Activated T-helper 1 cell treated with anti-CD3 and anti-CD28 coated beads, Interleukin-2, amount 50 U/mL, for 16 hours (primary cell): ENCODE measurements at places on chromosomes 16 and 17.

GRCh38 chr17:17176341-17176740, 29.8 kb downstream of the PLD6 start:
- DNase-seq: no peak

GRCh38 chr16:87836844-87837581, 32.3 kb downstream of the SLC7A5 start:
- no peak for DNase-seq

DNA sequence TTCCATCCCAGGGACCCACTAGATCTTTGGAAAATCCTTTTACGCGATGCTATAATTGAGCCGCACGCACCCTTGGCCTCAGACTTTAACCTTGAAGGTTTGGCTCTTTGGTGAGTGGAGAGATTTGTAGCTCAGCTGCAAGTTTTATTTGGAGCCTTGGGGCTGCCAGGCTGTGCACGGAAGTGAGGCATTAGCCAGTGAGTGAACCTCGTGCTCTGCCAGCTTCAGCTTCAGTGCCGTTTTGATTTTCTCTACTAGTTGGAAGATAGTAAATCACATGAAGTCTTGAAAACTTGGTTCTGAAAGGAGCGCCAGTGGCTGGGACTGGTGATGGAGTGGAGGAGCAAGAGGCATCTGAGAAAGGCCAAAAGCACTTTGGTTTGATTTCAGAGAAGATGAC, 17.3 kb downstream of the CRHR1 start:
- DNase-seq: no peak

DNA sequence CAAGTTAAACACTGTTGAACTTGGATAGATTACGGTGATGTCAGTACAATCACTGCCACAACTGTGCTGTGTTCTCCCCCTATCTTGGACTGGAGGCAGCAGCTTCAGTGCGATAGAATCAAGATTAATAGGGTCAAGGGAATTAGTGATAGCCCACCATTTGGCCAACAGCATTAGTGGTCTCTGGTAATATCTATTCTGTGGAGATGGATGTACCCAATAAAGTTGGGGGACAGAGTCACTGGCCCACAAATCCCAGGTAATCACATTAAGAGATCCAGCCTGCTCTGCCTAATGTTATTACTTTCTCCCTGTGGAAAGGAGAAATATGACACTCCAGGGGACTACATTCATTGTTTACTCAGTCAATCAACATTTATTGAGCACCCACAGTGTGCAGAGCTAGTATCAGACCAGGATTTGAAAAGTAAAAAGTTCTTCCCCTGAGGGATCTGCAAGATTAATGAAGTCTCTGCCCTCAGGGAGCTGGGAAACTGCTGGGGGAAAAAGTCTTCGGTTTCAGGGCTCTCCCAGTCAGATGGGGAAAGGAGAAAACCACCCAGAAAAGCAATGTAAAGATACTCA, 23.6 kb upstream of the ATP5MC1 start:
- no peak for DNase-seq

- no peak for DNase-seq
Observed at GRCh38 chr17:8883353-8883752, 15.9 kb upstream of the PIK3R6 start.

GRCh38 chr17:54544249-54544648, 356.4 kb upstream of the TOM1L1 start:
- no peak for DNase-seq

- DNase-seq: no peak
Observed at GRCh38 chr17:69500911-69501429, 86.5 kb downstream of the MAP2K6 start.

DNA sequence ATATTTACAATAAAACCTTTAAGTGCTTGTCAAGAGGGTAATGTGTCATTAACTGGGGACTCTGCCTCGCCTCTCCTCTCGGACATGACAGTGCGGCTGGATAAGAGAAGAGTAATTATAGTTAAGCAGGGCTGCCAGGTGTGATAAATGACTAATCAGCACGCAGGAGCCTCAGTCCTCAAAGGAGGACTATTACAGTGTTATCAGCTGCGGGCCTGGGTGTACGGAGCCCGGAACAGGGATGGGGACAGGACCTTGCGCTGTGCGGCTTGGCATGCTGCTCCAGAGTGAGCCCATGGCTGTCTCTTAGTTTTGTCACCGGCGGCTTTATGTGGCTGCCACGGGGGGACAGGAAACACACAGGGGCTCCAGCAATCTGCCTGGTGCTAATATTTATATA, 607.2 kb downstream of the MAF start:
- DNase-seq: no peak

- DNase-seq: no peak
Observed at GRCh38 chr16:3971706-3972105, 91.2 kb upstream of the CREBBP start.

- DNase-seq: no peak
Observed at GRCh38 chr17:37521821-37522220, 32.1 kb downstream of the DUSP14 start.

DNA sequence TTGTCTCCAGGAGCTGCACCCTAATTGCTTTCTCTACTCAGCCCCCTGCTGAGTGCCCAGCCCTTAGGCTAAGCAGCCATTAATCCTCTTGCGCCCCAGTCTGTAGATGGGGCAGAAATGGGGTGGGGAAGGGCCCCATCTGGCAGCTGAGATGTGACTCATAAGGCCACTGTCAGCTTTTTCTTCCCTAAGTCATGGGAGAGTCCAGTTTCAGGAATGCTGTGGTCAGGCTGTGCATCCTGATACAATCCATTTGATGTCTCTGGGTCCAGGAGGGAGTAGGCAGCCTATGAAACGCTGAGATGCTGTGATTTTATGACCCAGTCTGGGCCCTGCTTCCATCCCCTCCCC, 12.3 kb downstream of the PLXDC1 start:
- DNase-seq: no peak

DNA sequence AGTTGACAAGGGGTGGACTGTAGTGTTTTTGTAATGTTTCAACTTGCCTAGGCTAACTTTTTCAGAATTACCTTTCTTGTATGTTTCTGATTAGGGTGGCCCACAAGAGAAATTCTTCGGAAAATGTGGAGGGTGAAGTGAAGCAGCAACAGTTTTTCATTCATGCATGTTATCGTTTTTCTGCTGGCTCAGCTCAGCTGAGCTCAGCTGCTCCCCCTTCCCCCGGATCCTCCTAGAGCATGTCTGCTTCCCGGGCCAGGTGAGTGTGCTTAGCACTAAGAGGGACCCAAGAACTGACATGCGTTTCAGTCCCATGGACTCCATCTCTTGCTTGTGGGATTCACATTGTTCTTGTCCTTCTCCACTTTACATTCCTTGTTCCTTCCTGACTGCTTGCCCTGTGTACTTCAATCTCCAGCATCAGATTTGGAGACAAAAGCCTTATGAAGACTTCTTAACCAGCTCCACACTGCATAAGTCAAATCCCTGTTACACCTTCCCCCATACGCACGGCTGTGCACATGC, 33.6 kb downstream of the SCPEP1 start:
- DNase-seq: no peak

DNA sequence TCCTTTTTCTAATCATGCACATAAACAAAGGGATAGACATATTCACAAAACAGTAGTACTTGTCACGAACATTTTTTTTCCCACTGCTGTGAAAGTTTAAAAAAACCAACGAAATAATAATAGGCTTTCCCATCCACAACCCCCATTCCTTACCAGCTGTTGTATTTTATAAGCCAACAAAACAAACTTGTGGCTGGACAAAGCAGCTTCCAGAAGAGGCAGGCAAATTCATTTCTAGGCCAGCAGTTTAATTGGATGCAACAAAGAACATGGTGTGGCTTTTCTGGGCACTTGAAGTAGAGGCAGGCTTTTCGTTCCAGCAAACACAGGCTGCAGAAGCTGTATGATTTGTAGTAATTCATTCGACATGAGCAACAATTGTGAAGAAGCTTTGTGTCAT, 56.0 kb upstream of the FAM20A start:
- DNase-seq: no peak

GRCh38 chr17:39953471-39953888, 9.3 kb upstream of the GSDMA start:
- no peak for DNase-seq

GRCh38 chr17:32275060-32276042, 9.7 kb downstream of the RHBDL3 start:
- DNase-seq: no peak

GRCh38 chr17:29091606-29092289, 48.8 kb downstream of the PIPOX start:
- DNase-seq: no peak

DNA sequence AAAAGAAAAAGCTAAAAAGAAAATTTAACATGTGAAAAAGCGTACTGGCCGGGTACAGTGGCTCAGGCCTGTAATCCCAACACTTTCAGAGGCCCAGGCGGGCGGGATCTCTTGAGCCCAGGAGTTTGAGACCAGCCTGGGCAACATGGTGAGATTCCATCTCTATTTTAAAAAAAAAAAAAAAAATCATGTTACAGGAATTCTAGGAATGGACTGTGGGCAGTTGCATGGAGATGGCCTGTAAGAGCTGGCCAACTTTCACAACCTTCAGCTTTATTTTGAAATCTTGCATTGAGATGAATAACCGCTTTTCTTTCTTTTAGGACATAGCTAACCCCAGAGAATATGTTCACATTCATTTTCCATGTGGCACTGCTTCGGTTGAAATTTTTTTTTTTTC, 8.2 kb upstream of the CIAO3 start:
- no peak for DNase-seq

DNA sequence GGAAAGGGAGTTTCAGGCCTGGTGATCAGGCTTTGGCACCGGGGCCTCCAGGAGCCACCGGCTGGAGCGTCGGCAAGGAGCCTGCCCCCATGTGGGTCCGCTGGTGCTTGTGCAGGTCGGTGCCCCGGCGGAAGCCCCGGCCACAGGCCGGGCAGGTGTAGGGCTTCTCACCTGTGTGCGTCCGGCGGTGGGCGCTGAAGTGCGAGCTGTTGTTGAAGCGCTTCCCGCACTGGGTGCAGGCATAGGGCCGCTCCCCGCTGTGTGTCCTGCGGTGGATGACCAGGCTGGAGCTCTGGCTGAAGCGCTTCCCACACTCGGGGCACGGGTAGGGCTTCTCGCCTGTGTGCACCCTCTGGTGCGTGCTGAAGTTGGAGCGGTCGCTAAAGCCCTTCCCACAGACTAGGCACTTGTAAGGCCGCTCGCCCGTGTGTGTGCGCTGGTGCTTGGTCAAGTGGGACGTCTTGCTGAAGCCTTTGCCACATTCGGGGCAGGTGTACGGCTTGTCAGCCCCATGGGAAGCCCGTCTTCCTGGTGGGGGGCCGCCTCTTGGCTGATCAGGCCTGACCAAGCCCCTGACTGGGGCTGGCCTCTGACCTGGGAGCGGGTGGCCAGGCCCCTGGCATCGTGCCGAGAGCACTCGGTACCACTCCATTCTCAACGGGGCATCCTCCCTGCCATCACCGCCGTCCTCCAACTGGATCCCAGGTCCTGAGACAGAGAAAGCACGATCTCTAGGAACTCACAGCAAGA, 14.4 kb downstream of the ZNF500 start:
- DNase-seq: no peak

DNA sequence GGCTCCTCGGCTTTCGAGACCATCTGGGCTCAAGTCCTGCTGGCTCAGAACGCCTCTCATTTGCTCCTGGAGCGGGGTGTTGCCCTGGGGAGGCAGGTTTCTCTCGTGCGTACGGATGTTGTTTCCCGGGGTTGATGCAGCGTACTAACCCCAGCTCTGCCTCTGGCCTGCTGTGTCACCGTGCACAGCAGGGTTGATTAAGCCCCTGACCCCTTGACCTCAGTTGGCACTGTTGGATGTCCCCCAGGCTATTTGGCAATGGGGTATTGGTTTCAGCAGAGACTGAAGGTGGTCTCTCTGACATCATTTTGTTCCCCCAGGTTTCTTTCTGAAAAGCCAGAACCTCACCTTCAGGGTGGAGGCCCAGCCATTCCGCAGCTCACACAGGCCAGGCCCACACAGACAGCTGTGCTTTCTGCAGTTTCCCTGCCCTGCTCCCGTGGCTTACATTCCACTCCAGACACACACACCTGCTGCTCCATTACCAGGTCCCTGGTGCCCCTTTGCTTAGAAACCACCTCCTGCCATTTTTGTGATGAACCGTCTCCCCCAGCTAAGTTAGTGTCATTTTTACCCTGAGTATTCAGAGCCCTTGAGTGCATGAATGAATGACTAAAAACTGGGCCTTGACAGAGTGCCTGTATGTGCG, 233.5 kb downstream of the CCDC182 start:
- DNase-seq: no peak

- no peak for DNase-seq
Observed at GRCh38 chr17:49616086-49616485, 40.4 kb downstream of the NXPH3 start.

- DNase-seq: no peak
Observed at GRCh38 chr17:17554266-17554665, 37.2 kb downstream of the PEMT start.

- no peak for DNase-seq
Observed at GRCh38 chr16:54207837-54208236, 78.8 kb downstream of the IRX3 start.

DNA sequence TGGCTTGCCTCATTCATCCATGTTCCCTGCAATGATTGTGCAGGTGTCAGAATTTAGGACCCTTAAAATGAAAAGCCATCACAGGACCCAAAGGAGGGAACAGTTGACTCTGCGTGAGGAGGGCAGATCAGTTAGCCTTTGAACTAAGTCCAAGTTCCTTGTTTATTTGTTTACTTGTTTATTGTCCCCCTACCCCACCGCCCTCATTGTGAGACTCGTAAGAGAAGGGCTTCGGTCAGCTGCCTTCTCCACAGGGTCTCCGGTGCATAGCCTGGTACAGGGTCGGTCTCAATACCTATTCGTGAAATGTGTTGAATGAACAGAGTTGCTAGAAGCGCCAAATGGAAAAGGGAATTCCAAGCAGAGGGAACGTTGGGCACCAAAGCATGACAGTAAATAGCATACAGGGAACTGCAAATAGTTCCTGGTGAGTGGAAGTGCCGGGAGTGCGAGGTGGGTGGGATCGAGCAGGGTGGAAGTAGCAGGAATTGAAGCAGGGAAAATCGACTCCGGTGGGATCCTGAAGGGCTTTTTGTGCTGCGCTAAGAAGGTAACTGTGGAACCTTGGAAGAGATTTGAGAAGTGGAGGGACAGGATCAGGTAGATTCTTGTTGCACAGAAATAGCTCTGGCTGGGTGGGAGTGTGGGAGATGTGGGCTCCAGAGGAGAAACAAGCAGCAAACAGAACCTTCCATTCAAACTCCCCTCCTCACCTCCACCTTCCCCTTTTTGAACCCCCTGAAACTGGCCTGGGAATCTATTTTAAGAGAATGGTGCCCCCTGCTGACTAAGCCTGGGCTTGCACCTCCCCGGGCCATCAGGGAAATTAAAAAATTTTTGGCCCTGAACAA, 12.7 kb downstream of the SLC35B1 start:
- DNase-seq: peak; percentile 60

DNA sequence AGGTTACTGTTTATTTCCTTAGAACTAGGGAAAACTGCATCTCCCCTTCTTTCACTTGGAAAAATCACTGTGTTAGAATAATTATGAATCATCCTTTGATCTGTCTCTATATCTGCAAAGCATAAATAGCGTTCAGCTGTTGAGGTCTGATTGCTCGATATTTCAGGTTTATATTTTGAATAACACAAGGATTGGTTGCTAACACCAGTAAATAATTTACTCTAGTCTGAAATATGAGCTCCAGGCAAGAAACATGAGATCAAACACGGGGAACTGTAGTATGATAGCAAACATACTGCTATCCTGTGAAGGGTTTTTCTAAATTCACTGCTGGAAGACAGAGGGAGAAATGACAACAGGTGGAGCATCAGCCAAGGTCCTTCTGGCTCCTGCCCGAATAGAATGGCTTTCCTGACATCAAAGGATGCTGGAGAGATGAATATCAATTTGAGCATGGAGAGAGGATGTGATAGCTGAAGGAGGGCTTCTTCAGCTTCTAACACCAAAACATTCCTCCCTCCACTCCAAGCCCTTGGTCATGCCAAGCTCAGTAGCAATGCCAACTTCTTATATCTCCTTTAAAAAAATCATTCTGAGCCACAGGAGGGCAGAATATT, 450.3 kb downstream of the SHISA9 start:
- no peak for DNase-seq

GRCh38 chr16:59173408-59173831, 439.3 kb upstream of the GOT2 start:
- DNase-seq: no peak
